ENCODE measurements at places on chromosomes 2 and 18.

DNA sequence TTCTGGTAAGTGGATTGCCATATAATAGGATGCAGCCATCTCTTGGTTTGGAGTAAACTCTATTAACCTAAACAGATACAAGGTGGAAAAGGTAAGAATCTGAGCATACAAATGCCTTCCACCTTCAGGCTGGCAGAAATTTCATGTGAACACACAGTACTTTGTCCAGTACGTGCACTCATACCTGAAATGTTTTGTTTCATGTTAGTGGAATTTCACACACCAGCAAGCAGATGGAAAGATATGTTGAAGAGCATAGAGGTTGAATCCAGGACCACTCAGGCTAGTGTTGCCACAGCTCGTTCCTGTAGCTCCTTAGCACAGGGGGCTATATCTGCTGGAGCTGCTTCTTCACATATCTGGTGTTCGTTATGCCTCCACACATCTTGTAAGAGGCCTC is 34.0 kb downstream of the CRIM1 start:
- DNase-seq: no peak

- DNase-seq: no peak
Observed at GRCh38 chr2:174334278-174334715, 457 bp upstream of the SP9 start.

- DNase-seq: no peak
Observed at GRCh38 chr2:74751981-74752851, 81.7 kb upstream of the HK2 start.

DNA sequence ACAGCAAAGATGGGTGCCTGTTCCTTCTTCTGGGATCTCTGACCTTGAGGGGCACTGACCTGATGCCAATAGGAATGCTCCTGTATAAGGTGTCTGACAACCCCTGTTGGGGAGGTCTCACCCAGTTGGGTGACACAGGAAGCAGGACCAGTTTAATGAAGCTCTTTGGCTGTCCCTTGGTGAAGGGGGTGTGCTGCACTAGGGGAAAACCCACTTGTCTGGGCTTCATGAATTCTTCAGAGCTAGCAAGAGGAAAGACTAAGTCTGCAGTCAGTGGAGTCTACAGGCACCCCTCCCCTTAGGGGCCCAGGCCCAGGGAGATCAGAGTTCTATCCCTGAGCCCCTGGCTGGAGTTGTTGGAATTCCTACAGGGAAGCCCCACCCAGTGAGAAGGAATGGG is 550.8 kb upstream of the CHAC2 start:
- DNase-seq: no peak

- no peak for DNase-seq
Observed at GRCh38 chr2:51158251-51158650, 126.3 kb upstream of the NRXN1 start.

- DNase-seq: no peak
Observed at GRCh38 chr18:23178661-23179081, 43.4 kb downstream of the CABLES1 start.

- no peak for DNase-seq
Observed at GRCh38 chr18:12990123-12990475, 1.1 kb upstream of the CEP192 start.

Data from mesendoderm (in vitro differentiated cells).